ENCODE measurements at places on chromosomes 2 and 18. TPM values are rescaled to one million over a fixed set of nuclear protein-coding genes. Genes with fewer than 3 reads are reported as not detected.

The EIPR1 gene
- 14.5 TPM for total RNA-seq

DNA sequence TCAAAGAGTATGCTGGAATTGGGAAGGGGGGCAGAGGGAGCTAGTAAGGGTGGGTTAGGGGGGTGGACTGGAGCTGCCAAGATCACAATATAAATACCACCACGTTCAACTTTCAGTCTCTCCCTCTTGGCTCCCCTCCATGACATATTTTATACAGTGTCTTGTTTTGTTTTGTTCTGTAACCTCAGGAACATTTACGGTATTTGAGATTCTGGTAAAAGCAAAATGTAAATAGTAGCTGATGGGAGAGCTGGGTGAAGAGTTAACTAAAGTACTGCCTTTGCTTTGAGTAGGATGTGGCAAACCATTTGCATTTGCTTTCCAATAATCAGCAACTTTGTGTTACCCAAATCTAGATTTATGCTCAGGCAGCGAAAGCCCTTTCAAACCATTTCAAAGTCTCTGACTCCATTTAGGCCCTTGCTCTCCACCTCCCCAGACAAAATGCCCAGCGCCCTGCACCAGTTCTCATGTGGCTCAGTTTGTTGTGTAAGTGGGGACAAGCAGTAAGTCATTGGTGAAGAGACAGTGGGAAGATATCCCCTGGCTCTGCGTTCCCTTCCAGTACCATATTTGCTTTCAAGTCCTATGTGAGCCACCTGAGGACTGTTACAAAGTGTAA is 17.4 kb downstream of the IRS1 start:
- DNase-seq = no peak

GRCh38 chr2:584863-585823 is 92.1 kb downstream of the TMEM18 start:
- no peak for DNase-seq

The ABCG8 gene
- total RNA-seq = not detected

The GDF7 gene
- 11.6 TPM for total RNA-seq

- DNase-seq = no peak
These were observed 87.8 kb downstream of the LRATD1 start for GRCh38 chr2:14720319-14720718.

DNA sequence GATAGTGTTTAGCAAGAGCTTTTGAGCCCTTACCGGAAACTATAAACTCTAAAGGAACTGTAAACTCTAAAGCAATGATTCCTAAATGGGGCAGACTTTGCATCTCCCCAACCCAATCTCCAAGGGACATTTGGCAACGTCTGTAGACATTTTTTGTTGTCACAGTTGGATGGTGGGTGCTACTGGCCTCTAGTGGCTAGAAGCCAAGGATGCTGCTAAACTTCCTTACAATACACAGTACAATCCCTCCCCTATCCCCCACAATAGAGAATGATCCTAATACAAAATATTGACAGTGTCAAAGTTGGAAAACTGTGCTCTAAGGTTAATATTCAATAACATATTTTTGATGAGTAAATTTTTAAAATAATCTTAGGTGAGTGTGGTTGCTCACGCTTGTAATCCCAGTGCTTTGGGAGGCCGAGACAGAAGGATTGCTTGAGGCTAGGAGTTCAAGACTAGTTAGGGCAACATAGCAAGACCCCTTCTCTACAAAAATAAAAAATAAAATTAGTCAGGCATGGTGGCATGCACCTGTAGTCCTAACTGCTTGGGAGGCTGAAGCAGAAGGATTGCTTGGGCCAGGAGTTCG is 66.7 kb downstream of the PTPN4 start:
- no peak for DNase-seq

DNA sequence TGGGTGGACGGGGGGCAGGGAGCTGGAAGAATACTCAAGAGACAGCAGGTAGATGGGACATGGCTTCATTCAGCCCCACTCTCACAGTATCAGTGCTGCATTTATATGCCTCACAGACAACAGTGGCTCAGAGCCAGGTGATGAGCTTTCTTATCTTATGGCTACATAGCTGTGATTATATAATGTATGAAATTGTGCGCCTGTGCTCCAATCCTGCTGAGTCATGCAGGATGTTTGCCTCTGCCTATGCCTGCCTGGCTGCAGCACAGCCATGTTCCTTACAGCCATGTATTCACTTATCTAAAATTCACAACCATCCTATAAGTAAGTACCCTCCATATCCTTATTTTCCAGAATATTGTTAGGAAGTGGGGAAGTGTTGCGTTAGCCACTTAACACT is 37.7 kb upstream of the RNF103 start:
- DNase-seq = no peak

DNA sequence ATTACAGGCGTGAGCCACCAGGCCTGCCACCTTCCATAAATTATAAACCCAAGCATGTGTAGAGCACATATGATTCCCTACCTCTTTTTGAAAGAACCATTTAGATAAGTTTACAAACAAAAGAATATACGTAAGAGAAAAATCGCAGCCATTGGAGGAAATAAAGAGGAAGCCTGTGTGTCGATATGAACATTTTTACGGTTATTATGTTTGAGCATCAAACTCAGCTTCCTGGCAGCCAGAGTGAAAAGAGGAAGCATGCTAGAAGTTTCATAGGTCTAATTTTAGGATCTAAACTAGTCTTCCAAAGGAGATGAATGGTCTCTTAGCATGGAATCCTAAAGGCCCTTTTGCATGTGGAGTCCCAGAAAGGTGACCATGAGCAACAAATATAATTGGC is 104.3 kb downstream of the PLB1 start:
- no peak for DNase-seq

The POTEI gene
- total RNA-seq = not detected
